ENCODE measurements at places on chromosomes 2 and 18. TPM values are rescaled to one million over a fixed set of nuclear protein-coding genes. Genes with fewer than 3 reads are reported as not detected.

GRCh38 chr18:41842886-41843285 lies 112.1 kb upstream of the PIK3C3 start:
- no peak for DNase-seq

DNA sequence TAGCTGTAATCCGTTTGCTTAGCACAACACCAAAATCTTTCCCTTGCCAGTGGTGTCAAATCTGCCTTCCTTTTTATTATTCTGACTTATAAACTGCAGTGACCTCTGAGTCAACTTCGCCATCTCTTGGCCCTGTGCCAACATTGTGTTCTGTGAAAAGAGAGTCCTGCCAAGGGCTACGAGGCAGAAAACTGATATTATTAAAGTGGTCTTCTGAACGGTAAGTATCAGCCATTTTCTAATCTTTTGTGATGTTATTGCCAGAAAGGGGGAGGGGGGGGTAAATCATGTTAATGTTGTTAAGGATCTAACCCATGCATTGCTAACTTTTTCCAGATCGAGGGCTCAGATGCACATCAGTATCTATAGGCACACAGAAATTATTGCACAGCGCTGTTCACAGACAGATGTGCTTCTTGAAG lies 121.5 kb upstream of the LTBP1 start:
- no peak for DNase-seq

DNA sequence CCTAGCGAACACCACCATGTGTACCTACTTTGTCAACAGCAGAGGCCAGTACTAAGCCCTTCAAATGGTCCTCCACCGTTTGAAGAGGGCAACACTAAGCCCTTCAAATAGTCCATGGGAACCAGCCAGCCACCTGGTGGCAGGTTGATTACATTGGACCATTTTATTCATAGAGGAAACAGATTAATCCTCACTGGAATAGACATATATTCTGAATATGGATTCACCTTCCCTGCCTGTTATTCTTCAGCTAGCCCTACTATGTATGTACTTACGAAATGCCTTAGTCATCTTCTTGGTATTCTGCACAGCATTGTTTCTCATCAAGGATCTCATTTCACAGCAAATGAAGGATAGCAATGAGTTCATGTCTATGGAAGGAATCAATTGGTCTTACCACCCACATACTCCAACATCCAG lies 10.0 kb upstream of the ZNF396 start:
- no peak for DNase-seq

- DNase-seq, result no peak
These were observed 18.5 kb upstream of the IL36G start for GRCh38 chr2:112959109-112959812.

- DNase-seq, result no peak
These were observed 70.6 kb downstream of the GDF7 start for GRCh38 chr2:20737505-20737904.

- DNase-seq, result no peak
These were observed 5.3 kb downstream of the NRP2 start for GRCh38 chr2:205687641-205687956.

GRCh38 chr2:193349642-193350041 lies 1154.9 kb upstream of the TMEFF2 start:
- DNase-seq, result no peak

DNA sequence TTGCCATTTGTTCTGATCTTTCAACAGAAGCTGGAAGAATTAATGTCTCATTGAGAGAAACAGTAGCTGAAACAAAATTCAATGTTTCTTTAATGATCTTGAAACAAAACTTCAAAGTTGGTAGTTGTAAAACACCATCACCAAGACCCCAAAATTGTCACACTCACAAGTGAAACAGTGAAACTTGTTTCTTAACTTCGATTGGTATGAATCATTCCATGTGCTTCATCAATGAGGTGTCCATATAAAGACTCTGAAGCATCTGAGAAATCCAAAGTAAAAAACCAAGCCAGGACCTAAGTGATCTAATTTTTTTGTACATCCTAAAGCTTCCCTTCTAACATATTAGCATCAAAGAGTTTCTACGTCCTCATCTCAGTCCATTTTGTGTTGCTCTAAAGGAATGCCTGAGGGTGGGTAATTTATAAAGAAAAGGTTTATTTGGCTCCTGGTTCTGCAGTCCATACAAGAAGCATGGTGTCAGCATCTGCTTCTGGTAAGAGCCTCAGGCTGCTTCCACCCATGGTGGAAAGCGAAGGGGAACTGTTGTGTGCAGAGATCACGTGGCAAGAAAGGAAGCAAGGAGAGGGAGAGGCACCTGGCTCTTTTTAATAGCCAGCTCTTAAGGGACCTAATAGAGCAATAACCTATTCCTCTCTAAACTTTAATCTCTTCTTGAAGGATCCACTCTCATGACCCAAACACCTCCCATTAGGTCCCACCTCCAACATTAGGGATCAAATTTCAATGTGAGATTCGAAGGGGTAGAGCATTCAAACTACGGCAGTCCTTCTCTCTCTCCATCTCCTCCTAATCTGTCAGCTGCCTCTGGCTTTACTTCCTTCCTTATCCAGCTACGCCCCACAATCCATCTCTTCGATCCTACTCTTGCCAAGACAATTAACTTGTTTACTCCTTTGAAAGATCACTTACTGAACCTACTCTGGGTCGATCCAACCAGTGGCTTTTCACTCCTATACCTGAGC lies 20.7 kb upstream of the TLK1 start:
- no peak for DNase-seq

GRCh38 chr2:166202778-166203177 lies 75.0 kb upstream of the SCN1A start:
- DNase-seq, result no peak

GRCh38 chr2:239602290-239603282 lies 201.8 kb upstream of the HDAC4 start:
- DNase-seq, result peak; percentile 40

DNA sequence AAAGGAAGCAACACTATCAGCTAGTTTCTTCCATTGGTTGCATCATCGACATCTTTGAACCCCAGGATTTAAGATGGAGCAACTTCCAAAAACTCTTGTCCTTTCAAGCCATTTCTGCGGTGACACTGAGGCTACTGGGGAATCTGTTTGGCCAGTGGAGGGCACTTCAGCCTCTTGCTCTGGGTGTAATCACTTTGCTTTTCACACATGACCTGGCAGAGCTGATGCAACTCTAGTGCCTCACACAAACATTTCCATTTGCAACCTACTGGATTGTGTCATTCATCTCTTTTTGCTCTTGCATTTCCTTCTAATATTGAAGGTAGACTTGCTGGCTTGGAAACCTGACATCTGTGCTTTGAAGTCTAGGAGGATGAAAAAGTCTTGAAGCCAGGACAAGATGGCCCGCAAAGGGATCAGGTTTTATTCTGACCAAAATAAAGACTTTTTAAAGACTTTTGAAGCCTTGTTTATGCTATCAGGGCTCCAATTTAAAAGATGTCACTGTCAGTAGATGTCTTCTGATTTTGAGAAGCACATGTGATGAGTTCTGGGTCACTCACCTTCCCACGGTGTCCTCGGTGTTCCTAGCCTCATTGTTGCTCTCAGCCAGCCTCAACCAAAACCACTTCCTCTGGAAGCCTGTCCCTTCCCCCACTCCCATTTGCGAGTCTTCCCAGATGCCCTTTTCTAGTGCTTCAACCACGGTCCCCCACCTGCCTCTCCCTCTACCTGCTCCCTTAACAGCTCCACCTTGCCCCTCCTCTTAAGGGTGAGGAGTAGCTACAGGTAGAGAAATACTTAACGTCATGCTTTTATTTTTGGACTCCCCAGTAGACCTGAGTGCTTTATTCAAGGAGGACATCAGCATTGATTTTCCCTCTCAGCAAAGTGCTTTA lies 69.7 kb upstream of the KCNE4 start:
- DNase-seq, result peak; percentile 79

MAP3K19 gene
- total RNA-seq, result not detected

CNRIP1 gene
- total RNA-seq, result 33.1 TPM

FBXO48 gene
- total RNA-seq, result 1.1 TPM

SLC5A6 gene
- total RNA-seq, result 11.1 TPM

ALPP gene
- total RNA-seq, result not detected

TRIM54 gene
- not detected for total RNA-seq

All from sigmoid colon (tissue), 7 donors.